NCI-H460 (cell line): ENCODE measurements at places on chromosomes 1 and 21.

DNA sequence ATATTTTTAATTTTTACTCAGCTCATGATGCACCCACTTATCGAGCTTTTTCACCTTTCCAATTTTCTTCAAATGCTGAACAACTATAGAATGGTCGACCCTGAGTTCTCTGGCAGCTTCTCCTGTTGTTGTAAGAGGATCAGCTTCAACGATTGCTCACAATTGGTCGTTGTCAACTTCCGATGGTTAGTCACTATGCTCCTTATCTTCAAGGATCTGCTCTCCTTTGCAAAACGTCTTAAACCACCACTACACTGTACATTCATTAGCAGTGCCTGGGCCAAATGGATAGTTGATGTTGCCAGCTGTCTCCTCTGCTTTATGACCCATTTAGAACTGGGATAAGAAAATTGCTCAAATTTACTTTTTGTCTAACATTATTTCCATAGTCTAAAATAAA is 385.9 kb upstream of the LYPLAL1 start:
- no peak for DNase-seq

- no peak for DNase-seq
Measured at GRCh38 chr1:174433451-174433850, 14.3 kb upstream of the GPR52 start.

DNA sequence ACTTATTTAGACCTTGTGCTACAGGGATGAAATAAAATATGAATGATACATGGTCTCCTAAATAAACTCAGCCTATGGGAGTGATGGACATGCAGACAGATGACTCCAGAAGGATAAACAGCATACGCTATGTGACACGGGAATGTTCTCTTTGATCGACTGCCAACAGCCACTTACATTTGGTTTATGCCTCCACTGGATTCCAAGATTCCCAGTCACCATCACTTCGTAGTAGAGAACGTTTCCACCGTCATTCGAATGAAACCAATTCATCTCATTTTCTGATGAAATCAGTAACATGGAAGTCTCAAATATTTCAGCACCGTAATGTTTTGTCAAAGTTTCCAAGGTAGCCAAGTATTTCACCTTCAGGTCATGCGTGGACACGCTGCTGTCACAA is 99.7 kb downstream of the JAK1 start:
- no peak for DNase-seq

DNA sequence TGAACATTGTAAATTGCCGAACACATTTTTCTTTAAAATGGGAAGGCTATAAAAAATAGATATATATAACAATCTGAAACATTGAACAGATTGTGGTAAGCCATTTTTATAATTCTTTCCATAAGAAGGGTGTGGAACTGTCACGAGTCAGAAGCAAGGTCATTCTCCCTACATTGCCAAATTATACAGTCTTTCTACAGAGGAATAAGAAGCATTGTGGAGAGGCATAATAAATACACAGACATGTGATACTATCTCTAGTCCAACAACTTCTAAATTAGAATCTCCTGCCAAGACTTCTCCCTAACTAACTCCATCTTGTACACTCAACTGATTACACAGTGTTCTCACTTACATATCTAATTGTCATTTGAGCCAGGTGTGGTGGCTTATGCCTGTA is 227.9 kb downstream of the CENPF start:
- DNase-seq, result no peak

DNA sequence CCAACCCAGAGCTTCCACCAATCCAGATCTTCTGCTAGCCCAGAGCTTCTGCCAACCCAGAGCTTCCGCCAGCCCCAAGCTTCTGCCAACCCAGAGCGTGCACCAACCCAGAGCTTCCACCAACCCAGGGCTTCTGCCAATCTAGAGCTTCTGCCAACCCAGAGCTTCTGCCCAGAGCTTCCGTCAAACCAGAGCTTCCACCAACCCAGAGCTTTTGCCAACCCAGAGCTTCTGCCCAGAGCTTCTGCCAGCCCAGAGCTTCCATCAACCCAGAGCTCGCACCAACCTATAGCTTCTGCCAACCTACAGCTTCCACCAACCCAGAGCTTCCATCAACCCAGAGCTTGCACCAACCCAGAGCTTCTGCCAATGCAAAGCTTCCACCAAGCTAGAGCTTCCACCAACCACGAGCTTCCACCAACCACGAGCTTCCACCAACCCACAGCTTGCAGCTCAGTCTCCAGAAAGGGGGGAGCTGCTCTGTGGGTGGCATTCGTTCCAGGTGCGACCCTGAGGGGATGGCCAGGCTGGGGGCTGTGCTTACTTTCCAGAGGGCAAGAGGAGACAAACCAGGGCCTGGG is 23.8 kb downstream of the CRYAA start:
- no peak for DNase-seq

- DNase-seq, result no peak
Measured at GRCh38 chr1:6424619-6425593, at the start of gene ESPN. Gene ESPN, plus strand, starts transcription at chr1:6424776. Its CDS starts 180 bp downstream, at chr1:6424956.

GRCh38 chr21:21971384-21971783 is 973.2 kb downstream of the NCAM2 start:
- no peak for DNase-seq

DNA sequence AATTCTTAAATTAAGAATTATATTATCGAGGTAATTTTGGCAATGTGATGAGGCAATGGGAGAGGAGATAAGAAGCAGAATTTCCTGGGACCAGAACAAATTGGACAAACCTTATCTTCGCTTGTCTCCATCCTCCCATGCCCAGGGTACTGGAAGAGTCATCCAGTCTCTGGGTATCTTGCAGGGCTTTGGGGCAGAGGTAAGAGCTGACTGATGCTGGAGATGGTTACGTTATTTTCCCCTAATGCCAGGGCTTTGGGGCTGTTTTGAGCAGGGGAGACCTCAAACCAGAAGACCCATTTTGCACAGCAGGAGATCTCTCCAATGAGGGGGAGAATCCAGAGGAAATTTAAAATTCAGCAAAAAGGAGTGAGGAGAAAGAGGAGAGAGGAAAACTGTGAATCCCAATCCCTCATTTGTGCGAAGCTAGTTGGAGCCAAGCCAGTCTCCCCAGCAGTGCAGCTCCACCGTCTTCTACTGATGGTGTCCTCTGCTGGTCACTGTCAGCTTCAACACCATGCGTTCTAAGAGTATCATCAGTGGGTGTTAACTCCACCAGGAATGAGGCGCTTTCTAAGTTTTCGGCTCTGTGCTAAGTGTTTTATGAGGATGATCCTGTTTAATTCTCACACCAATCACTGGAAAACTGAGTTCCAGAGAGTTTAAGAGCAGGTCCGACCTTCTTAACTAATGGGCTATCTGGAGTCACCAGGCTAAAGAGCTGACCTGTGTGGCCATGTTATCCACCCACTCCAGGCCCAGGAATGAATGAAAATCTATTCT is 86.8 kb upstream of the CD34 start:
- peak; percentile 68 for DNase-seq

DNA sequence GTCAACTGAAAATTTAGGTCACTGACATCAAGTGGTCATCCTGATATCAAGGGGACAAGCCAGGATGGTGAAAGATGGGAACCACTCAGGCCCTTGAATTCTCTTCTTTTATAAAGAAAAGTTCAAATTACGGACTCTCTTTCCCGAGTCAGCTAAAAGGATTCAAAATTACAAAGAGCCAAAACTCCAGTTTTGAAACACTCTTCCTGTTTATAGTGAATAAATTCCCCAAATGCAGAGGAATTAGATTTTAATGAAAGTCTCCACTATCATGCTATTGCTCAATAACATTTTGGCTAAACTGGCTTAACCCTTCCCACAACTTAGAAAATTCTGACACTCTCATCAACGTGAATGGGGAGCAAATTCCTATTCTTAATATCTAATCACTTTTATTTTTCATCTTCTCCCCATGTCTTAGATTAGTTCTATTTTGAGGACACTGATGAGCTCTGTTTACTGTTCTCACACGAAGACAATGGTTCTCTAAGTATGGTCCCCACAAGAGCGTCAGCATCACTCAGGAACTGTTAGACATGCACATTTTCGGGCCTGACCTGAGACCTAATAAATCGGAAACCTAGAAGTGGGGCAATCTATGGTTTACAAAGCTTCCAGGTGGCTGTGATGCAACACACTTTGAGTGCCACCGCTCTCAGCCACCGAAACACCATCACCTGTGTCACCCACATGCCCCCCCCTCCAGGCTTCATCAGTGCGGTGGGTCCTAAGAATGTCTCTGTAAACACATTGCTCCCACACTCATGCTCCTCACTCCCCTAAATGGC is 64.4 kb upstream of the TIAM1 start:
- no peak for DNase-seq

GRCh38 chr1:54883349-54884102 is 3.5 kb downstream of the DHCR24 start:
- DNase-seq, result no peak

GRCh38 chr1:226404063-226404903 is 3.6 kb downstream of the PARP1 start:
- no peak for DNase-seq

- no peak for DNase-seq
Measured at GRCh38 chr1:25501235-25502058, 42.0 kb upstream of the LDLRAP1 start.

DNA sequence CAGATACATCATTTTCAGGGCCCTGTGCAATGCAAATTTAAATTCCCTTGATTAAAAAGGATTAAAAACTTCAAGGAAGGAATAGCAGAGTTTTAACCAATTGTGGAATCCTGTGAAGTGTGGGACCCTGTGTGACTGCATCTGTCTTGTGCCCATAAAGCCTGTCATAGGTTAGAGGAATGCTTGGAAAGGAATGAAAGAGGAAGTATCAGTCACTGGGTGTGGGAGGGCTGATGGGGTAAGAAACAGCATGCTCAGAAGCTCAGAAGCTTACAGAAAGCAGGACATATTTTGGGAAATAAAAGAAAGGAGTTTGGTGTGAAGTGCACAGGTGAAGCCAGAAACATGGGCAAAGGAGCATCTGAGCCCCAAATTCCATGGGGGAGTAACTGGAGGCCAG is 150.8 kb upstream of the ETV3 start:
- DNase-seq, result no peak

- DNase-seq, result no peak
Measured at GRCh38 chr1:4637616-4638344, 16.6 kb upstream of the AJAP1 start.

DNA sequence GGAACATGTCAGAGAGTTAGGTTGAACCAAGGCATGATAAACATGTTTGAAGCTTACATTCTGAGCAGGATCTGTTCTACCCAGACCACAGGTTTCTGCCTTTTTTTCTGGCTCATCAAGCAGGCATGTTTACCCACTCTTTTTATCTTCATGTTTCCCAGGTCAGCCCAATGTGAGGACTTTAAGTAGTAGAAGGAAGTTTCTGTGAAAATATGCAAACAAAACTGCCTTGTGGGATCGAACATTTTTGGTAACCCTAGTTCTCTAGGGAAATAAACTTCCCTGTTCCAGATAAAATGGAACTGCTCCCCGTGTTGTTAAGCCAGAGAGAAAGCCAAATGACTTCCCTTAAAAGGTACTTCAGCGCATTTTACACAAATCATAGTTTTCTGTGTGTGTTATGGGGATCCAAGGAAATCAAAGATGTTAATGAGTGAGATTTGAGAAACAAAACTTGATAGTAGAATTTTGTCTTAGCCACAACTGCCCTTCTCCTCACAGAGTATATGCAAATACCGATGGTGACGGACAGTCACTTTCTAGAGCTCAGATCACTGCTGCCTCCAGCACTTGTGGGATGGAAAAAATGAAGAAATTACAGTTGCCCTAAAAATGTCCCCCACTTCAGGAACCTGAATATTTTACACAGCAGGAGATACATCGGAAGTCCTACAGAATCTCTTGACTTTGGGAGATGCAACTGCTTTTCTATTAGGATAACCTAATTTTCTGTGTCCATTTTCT is 765 bp upstream of the HIPK1 start:
- no peak for DNase-seq

- DNase-seq, result no peak
Measured at GRCh38 chr1:25182629-25183028, 49.7 kb downstream of the SYF2 start.

- no peak for DNase-seq
Measured at GRCh38 chr1:54178296-54179070, 21.3 kb downstream of the CYB5RL start.

DNA sequence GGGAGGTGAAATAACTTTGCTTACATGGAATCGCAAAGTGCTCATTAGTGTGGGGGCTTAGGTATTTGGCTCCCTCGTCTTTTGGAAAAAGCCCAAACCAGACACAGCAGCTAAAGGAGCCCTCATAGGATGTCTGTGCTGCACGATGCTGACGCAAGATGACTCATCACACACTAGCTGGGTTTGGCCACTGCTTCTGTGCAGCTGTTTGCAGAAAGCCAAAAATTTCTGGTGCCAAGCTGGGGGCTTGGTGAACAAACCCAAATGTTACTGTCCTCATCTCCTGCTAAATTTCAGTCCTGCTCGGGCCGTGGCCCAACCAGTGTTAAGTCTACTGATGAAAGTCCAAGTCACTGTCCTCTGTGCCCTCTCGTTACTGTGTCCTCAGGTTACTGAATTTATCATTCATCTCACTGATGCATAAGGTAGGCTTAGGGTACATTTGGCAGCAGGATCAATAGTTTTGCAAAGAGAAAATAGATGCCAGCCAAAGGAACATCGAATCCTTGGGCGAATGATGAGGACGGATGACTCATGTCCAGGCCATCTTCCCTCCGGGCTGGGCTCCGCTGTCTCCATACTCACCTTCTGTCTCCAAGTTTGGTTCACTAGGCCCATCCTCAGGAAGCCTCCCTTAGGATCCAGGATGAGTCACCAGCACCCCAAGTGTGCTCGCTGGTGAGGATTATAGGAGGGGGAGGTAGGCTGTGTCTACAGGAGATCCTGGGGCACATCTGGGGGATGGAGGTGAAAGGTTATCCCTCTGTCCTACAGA is 177.7 kb downstream of the ADSS2 start:
- peak; percentile 85 for DNase-seq

DNA sequence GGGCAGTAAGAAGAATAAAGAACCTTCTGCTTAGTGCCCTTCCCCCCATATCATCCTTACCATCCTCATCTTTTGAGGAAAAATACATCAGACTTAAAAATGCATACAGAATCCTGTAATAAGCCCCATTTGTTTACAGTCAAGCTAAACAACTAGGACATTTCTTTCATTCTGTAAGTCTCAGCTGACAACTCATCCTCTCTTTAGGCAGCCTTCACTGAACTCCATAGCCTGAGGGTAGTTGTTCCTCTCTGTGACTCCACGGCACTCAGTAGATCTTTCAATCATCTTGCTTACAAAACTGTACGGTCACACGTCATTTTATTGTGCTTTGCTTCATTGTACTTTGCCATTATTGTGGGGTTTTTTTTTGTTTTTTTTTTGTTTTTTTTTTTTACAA is 82.5 kb downstream of the NRIP1 start:
- no peak for DNase-seq

- DNase-seq, result no peak
Measured at GRCh38 chr1:93446837-93447451, 974 bp upstream of the FNBP1L start.

- DNase-seq, result no peak
Measured at GRCh38 chr1:235073968-235074522, 54.6 kb downstream of the TOMM20 start.

GRCh38 chr1:185788386-185788785 is 54.2 kb downstream of the HMCN1 start:
- no peak for DNase-seq

GRCh38 chr1:31239653-31240241 is at the start of gene NKAIN1:
Gene NKAIN1, minus strand, starts transcription at chr1:31239887. Its CDS starts 340 bp downstream, at chr1:31239547.
- no peak for DNase-seq

GRCh38 chr1:244640917-244641316 is 12.0 kb upstream of the DESI2 start:
- DNase-seq, result no peak

- DNase-seq, result no peak
Measured at GRCh38 chr1:232954594-232955365, 4.4 kb downstream of the NTPCR start.

- DNase-seq, result no peak
Measured at GRCh38 chr1:39282537-39283216, 78.2 kb downstream of the MACF1 start.
